ENCODE measurements at places on chromosomes 11 and 22.

GRCh38 chr11:62061356-62062222 is 62.2 kb upstream of the INCENP start:
- DNase-seq: no peak

DNA sequence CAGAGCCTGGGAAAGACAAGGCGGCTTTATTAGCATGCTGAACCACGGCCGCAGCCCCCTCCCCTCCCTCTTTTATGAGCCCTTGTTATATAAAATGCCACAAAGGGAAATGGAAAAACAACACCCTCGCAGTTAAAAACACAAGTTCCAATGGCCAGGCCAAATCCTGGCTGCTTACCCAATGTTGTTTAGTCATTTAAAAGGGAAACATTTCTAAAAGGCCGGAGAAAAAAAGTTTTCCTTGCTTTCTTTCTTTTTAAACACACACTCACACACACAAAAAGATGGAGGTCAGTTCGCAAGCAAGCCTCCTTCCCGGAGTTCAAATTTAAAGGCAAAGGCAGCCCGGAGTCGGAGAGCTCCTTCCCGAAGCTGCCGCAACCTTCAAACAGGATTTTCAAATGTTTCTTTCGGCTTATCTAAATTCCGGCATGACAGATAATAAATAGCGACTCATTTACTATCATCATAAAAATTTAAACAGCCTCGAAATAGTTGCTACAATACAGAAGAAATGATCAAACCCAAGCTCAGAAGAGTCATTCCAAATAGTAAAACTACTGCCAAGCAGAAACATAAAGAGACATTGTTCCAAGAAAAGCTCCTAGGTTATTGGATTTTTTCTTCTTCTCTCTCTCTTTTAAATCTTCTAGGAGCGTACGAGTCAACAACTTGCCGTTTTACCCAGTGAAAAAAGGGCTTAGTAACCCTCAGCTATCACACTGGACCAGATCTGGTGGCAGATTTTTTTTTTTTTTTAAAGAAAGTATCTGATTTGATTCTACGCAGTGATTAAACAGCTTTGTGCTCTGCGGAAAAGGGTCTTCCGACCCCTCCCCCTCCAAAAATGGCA is 3.5 kb downstream of the PHF21B start:
- DNase-seq: no peak

DNA sequence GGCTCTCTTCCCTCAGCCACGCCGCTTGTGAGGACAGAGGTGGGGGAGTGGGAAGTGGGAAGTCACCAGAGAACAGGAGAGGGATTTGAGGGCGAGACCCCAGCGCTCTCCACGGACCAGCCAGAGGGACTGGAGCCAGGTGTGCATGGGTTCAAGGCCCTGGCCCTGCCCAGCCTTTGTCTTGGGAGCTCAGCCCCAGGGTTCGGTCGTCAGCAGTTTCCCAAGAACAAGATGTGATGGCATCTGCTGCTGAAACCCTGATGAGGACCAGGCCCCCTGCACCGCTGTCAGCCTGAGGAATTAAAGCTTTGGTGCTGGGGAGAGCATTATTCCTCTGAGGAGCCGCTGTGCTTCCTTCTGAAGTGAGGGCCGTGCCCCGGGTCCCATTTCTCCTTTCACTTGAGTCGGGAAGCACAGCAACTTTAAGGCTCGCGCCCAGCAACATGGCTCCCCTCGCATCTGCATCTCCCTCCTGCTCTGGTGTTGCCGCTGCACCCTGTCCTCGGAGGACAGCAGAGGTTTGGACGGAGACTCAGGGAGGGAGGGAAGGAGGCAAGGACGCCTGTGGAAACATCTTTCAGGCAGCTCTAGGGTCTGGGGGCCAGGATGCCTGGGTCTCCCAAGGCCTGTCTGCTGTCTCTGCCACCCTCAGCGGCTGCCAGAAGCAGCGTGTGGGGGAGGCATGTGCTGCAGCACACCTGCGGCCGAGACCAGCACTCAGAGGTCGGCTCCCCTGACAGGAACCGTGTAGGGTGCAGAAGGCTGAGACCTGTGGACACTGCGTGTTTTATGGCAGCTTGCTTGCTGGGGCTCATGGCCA is 3.8 kb downstream of the IFITM5 start:
- DNase-seq: no peak

DNA sequence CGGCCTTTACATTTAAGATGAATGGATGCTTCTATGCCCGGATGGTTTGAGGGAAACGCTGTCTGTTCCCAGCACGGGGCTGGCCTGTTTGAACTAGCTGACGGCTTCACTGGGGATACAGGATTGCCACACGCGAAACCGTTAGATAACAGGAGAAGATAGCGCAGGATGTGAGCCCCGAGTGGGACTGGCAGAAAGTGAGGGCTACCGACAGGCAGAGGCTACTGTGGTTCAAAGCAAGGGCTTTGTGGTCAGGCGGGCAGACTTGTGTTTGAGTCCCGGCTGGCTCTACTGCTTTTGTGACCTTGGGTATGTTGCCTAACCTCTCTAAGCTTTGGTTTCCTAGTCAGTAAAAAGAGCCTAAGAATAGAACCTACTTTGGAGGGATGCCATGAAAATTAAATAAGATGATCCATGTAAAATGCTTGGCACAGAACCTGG is 2.8 kb upstream of the OAF start:
- DNase-seq: peak; percentile 61

DNA sequence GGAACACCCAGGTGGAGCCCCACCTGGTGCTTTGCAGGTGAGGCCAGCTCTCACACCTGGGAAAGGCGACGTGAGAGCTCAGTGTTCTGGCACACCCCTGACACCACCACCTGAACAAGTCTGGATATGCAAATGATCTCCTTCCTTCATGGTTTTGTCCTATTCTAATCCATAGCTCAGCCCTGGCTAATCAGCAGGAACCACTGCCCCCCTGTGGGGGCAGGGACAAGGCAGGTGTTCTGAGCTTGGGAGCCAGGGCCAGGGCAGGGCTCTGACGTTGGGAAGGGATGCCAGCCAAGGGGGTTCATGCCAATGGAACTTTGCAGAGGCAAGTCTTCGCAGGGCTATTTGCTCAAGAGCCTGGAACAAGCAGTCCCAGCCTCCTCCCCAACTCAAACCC is 144.2 kb downstream of the TRIM29 start:
- no peak for DNase-seq

- DNase-seq: no peak
These were observed 14.3 kb upstream of the OR10D3 start for GRCh38 chr11:124168796-124169195.

GRCh38 chr11:22460181-22460580 is 122.0 kb downstream of the SLC17A6 start:
- no peak for DNase-seq

GRCh38 chr11:44589301-44589700 is 23.8 kb downstream of the CD82 start:
- DNase-seq: no peak

- peak; percentile 9 for DNase-seq
These were observed 108.3 kb downstream of the CHST1 start for GRCh38 chr11:45556851-45557707.

- DNase-seq: no peak
These were observed 132.6 kb downstream of the MICAL2 start for GRCh38 chr11:12242966-12243365.

- DNase-seq: no peak
These were observed 26.8 kb downstream of the GAB2 start for GRCh38 chr11:78390809-78391208.
